ENCODE measurements at places on chromosomes 2 and 18. TPM values are rescaled to one million over a fixed set of nuclear protein-coding genes. Genes with fewer than 3 reads are reported as not detected.

- DNase-seq = no peak
Measured at GRCh38 chr2:126620302-126620701, 35.7 kb upstream of the GYPC start.

DNA sequence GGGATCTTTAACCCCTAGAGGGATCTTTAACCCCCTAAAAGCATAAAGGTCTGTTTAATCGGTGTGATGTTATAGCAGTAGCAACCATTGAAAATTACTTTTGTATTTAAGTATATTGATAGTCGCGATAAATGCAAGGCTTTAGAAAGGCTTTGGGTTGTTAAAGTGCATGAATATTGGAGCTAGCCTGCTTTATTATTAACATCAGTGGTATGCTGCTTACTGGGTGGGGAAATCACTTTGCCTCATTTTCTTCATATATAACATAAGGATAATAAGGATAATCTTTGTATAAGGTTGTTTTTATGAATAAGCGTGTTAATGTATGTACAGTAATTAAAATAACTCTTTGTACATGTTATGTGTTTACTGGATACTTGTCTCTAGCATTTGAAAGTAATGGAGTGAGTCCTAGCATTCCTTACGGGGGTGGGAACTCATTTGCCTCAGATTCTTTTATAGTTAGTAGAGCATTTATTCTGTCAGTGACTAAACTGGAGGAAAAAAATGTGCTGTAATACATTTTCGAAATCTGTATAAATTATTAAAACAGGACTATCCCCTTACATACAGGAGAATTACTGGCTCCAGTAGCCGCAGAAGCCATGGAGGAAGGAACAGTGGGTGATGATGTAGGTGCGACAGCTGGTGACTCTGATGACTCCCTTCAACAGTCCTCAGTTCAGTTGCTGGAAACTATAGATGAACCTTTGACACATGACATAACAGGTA is 122.2 kb downstream of the BIRC6 start:
- no peak for DNase-seq

Gene CFC1
- total RNA-seq = 0.52 TPM

Gene PROC
- 0.31 TPM for total RNA-seq

Gene LINC00305
- total RNA-seq = not detected

Gene RAPH1
- 9.0 TPM for total RNA-seq

Gene DLX1
- total RNA-seq = 0.26 TPM

Data from H7 (cell line).